ENCODE measurements at places on chromosomes 2 and 18.
A peak's percentile ranks its signal among the peaks of the same experiment; 100 is the strongest.

DNA sequence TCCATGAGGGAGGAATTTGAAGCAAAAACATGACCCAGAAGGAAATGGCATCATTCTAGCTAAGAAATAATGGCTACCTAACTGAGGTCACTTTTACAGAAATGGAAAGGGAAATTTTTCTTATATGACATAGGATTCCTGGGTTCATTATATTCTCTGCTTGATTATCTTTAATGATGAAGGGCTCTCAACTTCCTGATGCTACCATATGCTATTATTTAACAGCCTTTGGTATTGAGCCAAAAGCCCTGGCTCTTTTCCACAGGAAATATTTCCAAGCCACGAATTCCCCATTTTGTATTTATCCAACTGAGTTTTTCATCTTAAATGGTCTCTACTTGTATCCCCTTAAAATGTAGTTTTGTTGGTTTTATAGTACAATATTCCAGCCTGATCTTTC lies 63.2 kb upstream of the NPAS2 start:
- no peak overlapping the region for H3K27ac ChIP-seq
- H3K4me3 ChIP-seq: no peak overlapping the region
- peak; percentile 27 for DNase-seq
- no peaks in the 10 kb centered on the region for H3K36me3 ChIP-seq
- H3K4me1 ChIP-seq: peaks cover 28% of the 10 kb centered on the region
- no peaks in the 10 kb centered on the region for H3K27me3 ChIP-seq

GRCh38 chr18:32289483-32290075 lies 99.7 kb downstream of the MEP1B start:
- peak; percentile 72 for DNase-seq
- no peaks in the 10 kb centered on the region for H3K4me1 ChIP-seq
- H3K27me3 ChIP-seq: no peaks in the 10 kb centered on the region
- no peak overlapping the region for H3K27ac ChIP-seq

DNA sequence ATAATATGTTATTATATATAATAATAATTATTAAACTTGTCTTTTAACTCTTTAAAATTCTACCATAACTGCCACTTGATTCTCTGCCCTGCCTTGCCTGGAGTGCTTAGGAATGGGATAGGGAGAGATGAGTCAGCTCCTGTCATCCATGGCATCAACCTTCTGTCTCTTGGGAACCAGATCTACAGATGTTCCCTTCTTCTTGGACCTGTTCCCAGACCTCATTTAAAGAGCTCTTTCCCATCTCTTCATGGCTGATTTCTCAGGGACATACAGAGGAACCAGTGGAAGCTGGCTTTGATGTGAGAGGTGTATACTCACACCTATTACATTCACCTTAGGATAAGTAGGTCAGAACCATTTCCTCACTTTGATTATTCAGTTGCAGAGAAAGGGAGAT lies 155.3 kb upstream of the MYO3B start:
- DNase-seq: peak; percentile 89
- H3K27me3 ChIP-seq: no peaks in the 10 kb centered on the region
- no peaks in the 10 kb centered on the region for H3K36me3 ChIP-seq

- H3K4me3 ChIP-seq: no peak overlapping the region
- peaks cover 2% of the 10 kb centered on the region for H3K4me1 ChIP-seq
- H3K27me3 ChIP-seq: no peaks in the 10 kb centered on the region
- H3K27ac ChIP-seq: no peak overlapping the region
- peaks cover 64% of the 10 kb centered on the region for H3K36me3 ChIP-seq
These were observed 172.7 kb downstream of the TNS1 start for GRCh38 chr2:217830061-217830460.

GRCh38 chr2:31028417-31028816 lies 109.8 kb downstream of the GALNT14 start:
- H3K36me3 ChIP-seq: no peaks in the 10 kb centered on the region
- peaks cover 2% of the 10 kb centered on the region for H3K27me3 ChIP-seq
- no peaks in the 10 kb centered on the region for H3K4me1 ChIP-seq
- H3K27ac ChIP-seq: no peak overlapping the region
- DNase-seq: no peak

- H3K4me3 ChIP-seq: no peak overlapping the region
- H3K4me1 ChIP-seq: no peaks in the 10 kb centered on the region
- DNase-seq: peak; percentile 35
These were observed 768.2 kb upstream of the ACVR2A start for GRCh38 chr2:147076634-147077033.

DNA sequence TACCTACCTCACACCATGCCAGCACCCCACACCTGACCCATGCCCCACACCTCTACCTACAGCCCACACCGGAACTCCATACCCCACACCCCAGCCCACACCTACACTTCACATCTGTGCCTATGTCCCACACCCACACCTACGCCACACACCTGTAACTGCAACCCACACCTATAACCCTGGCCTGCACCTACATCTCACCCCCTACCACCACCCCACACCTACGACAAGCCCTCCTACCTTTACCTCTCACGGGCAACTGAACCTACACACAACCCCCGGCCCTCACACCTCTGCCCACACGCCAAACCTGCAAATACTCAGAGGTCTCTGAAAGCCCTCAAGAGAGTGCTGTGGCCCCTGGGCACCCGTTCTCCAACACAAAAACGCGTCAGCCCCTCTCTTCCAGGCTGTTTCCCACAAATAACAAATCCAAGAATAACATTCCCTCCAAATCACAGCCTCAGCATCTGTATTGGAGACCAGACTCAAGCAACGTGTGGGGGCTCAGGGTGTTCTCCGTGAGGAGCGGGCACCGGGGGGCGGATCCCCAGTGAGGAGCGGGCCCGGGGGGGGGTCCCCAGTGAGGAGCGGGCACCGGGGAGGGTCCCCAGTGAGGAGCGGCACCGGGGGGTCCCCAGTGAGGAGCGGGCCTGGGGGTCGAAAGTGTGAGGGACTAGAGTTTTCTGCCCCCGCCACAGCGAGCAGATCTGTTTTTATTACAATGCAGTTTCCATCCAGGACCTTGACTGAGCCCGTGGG lies 33.4 kb downstream of the SLC66A2 start:
- H3K36me3 ChIP-seq: peaks cover 53% of the 10 kb centered on the region
- H3K4me3 ChIP-seq: no peak overlapping the region
- no peaks in the 10 kb centered on the region for H3K4me1 ChIP-seq

- H3K27me3 ChIP-seq: no peaks in the 10 kb centered on the region
- no peaks in the 10 kb centered on the region for H3K4me1 ChIP-seq
- H3K36me3 ChIP-seq: no peaks in the 10 kb centered on the region
- H3K27ac ChIP-seq: no peak overlapping the region
These were observed 69.9 kb upstream of the MMADHC start for GRCh38 chr2:149657401-149658040.

GRCh38 chr2:11427224-11427623 lies 38.7 kb downstream of the E2F6 start:
- no peaks in the 10 kb centered on the region for H3K27me3 ChIP-seq
- no peak overlapping the region for H3K4me3 ChIP-seq
- no peaks in the 10 kb centered on the region for H3K4me1 ChIP-seq
- H3K27ac ChIP-seq: no peak overlapping the region

DNA sequence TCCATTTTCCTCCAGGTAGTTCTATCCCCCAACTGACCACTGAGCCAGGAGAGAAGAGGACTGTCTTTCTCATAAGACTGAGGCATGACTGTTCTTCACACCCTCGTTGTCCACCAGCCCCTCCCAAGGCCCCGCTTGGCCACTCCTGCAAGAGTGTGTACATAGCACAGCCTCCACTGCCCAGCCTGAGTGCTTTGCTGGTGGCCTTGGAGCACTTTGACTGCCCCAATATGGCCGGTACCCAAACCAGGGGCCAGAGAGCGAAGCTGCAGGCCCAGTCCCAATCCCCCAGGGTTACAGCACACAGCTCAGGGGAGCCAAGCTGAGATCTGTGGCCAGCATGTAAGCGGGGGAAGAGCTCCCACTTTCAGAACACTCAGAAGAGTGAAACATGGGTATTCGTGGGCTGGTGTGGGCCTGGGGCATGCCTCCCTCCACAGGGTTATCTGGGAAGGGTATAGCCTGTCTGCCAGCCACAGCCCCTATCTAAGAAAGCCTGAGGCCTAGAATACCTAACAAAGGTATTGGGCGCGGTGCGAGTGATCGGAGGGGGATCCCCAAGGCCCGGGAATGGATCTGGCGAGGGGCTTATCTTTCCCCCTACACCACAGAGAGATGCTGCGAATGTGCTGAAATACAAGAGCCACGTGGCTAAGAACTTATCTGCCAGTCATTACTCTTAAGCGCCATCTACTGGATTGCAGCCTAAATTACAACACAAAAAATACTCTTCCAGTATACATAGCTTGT lies 163.8 kb downstream of the WDPCP start:
- H3K4me1 ChIP-seq: no peaks in the 10 kb centered on the region
- peak; percentile 41 for DNase-seq
- H3K4me3 ChIP-seq: no peak overlapping the region
- no peaks in the 10 kb centered on the region for H3K36me3 ChIP-seq
- no peak overlapping the region for H3K27ac ChIP-seq

GRCh38 chr2:240725671-240726070 lies 34.0 kb downstream of the AQP12A start:
- DNase-seq: no peak
- H3K36me3 ChIP-seq: no peaks in the 10 kb centered on the region
- no peak overlapping the region for H3K27ac ChIP-seq
- H3K4me1 ChIP-seq: no peaks in the 10 kb centered on the region
- peaks cover 35% of the 10 kb centered on the region for H3K27me3 ChIP-seq
- no peak overlapping the region for H3K4me3 ChIP-seq

- no peak overlapping the region for H3K27ac ChIP-seq
- no peaks in the 10 kb centered on the region for H3K36me3 ChIP-seq
- no peaks in the 10 kb centered on the region for H3K27me3 ChIP-seq
- H3K4me3 ChIP-seq: no peak overlapping the region
These were observed 12.7 kb upstream of the CDH19 start for GRCh38 chr18:66616523-66616983.

DNA sequence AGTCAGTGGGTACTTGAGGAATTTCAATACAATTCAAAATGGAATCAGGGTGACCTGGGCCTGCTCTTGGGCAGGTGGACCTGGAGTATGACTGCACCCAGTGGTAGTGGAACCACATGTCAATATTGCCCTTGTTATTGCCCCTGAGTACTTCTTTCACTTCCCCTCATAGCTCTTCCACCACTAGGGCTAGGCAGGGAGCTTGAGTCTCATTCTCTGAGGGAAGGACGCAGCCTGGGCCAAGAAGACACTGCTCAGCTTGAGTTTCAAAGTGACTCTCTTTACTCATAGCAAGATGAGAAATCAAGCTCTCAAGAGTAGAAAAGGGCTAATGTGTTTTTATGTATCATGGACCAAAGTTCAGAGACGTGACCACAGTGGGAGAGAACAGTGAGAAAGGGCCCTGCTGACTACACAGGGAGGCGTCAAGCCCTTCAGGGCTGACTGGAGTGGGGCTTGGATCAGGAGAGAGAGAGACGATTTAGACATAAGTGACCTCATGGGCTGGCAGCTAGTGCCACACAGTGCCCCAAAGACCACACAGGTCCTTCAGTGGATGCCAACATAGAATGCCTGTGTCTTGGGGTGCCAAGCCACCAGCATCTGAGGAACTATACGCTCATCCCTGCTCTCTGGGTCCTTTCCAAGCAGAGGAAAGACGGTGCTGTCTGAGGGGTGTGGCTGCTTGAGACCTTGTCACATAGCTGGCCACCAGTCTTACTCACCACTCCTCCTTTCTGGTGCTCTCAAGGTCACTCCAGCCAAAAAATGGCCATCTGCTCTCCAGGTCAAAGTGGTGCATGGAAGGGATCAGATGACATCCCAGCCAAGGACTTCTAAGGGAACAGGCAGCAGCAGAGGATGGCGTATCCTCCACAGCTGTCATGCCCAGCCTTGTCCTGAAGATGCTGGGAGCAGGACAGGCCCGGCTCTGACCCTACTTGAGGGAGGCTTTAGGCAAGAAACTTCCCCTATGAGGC lies 13.0 kb downstream of the PTMA start:
- no peak for DNase-seq
- no peaks in the 10 kb centered on the region for H3K36me3 ChIP-seq
- H3K27me3 ChIP-seq: no peaks in the 10 kb centered on the region
- no peak overlapping the region for H3K4me3 ChIP-seq
- peaks cover 7% of the 10 kb centered on the region for H3K4me1 ChIP-seq
- H3K27ac ChIP-seq: no peak overlapping the region

GRCh38 chr2:51813247-51813646 lies 781.3 kb upstream of the NRXN1 start:
- no peaks in the 10 kb centered on the region for H3K4me1 ChIP-seq
- H3K4me3 ChIP-seq: no peak overlapping the region
- no peaks in the 10 kb centered on the region for H3K36me3 ChIP-seq
- no peaks in the 10 kb centered on the region for H3K27me3 ChIP-seq
- peak; percentile 86 for DNase-seq

DNA sequence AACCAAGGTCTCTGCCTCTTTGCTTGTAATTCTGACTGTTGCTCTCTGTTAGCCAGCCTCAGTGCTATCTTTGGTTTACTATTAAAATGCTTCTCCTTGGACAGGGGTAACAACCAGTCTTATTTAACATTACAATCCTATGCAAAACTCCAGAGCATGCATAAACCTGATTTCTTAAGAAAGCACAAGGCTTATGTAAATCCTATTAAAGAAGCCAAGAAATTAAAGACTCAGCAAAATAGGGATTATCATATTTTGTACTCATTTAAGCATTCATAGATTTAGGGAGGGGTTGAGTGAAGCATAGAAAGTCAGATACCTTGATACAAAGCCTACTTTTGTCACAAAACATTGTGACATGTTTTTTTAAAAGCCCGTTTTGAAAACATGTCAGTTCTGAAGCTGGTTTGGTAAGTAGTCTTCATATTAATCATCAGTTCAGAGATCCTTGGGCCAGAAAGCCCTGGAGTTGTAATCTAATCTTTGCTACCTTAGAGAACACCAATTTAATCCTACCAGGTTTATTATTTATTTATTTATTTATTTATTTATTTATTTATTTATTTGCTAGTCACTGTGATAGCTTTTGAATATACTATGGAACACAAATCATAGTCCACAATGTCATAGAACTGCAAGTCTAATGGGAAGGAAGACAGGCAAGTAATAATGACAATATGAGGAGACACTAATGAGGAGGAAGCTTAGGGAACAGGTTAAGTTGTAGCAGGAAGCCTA lies 158.0 kb upstream of the HNMT start:
- H3K27me3 ChIP-seq: no peaks in the 10 kb centered on the region
- no peaks in the 10 kb centered on the region for H3K36me3 ChIP-seq
- H3K4me3 ChIP-seq: no peak overlapping the region
- H3K27ac ChIP-seq: no peak overlapping the region
- no peak for DNase-seq
- H3K4me1 ChIP-seq: no peaks in the 10 kb centered on the region

GRCh38 chr18:74081966-74082741 lies 65.5 kb downstream of the FBXO15 start:
- peak; percentile 63 for DNase-seq
- no peaks in the 10 kb centered on the region for H3K36me3 ChIP-seq
- H3K4me1 ChIP-seq: peaks cover 7% of the 10 kb centered on the region
- H3K27ac ChIP-seq: no peak overlapping the region
- H3K4me3 ChIP-seq: no peak overlapping the region

GRCh38 chr2:74671479-74671878 lies 17.4 kb downstream of the SEMA4F start:
- no peak overlapping the region for H3K4me3 ChIP-seq
- no peak overlapping the region for H3K27ac ChIP-seq
- peak; percentile 74 for DNase-seq
- no peaks in the 10 kb centered on the region for H3K4me1 ChIP-seq

GRCh38 chr2:241035818-241036396 lies 37.5 kb downstream of the SNED1 start:
- peaks cover 16% of the 10 kb centered on the region for H3K36me3 ChIP-seq
- no peak for DNase-seq
- H3K4me3 ChIP-seq: no peak overlapping the region
- no peak overlapping the region for H3K27ac ChIP-seq
- H3K4me1 ChIP-seq: no peaks in the 10 kb centered on the region
- H3K27me3 ChIP-seq: no peaks in the 10 kb centered on the region

- peaks cover 2% of the 10 kb centered on the region for H3K27me3 ChIP-seq
- DNase-seq: no peak
- H3K4me1 ChIP-seq: no peaks in the 10 kb centered on the region
These were observed 33.0 kb upstream of the MEP1B start for GRCh38 chr18:32156855-32157254.
